LHCN-M2 (cell line): ENCODE measurements at places on chromosomes 13 and 19.

- DNase-seq = peak; percentile 42
Measured at GRCh38 chr13:25743421-25743820, 308.4 kb downstream of the SHISA2 start.

DNA sequence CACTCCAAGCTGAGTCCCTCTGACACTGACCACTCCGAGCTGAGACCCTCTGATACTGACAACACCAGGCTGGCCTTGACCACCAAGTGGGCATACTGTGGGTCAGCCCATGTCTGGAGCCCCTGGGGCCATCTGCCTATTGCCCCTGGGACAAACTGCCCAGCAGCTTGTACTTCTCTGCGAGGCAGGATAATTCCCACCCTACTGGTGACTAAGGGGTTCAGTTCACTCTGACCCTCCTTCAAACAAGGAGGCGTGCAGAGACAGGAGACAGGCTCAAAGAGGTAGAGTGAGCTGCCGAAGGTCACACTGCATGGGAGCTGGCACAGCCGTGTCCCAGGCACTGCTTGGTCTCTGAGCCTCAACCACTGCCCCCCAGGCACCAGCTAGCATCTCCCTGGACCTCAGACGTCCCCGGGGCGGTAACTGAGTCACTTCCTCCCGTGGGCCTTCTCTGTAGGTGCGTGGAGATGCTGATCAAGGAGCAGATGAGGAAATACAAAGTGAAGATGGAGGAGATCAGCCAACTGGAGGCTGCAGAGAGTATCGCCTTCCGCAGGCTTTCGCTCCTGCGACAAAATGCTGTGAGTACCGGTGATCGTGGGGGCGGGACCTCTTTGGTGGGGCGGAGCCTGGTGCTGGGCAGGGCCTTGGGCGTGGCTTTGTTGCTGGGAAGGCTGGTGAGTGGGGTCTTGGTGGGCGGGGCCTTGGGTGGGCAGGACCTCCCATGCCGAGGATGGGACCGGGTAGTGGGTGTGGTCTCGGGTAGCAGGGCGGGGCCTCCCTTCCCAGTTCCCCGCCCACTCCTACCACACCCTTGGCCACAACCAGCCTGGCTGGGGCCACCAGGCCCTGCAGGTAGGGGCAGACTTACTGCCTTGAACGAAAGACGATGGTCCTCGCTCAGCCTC lies 5.8 kb upstream of the USE1 start:
- peak; percentile 43 for DNase-seq

GRCh38 chr19:2127758-2128157 lies 23.6 kb downstream of the AP3D1 start:
- DNase-seq = no peak

GRCh38 chr19:10677751-10678150 lies 23.5 kb upstream of the QTRT1 start:
- no peak for DNase-seq

GRCh38 chr19:35040826-35041547 lies 534 bp upstream of the HPN start:
- DNase-seq = no peak

GRCh38 chr19:45455707-45456499 lies 11.9 kb upstream of the FOSB start:
- DNase-seq = peak; percentile 97

GRCh38 chr19:48896191-48896720 lies 2.3 kb downstream of the TULP2 start:
- DNase-seq = no peak

- DNase-seq = peak; percentile 69
Measured at GRCh38 chr19:15288146-15288963, 44.0 kb downstream of the BRD4 start.
